ENCODE measurements at places on chromosomes 5 and 9.

GRCh38 chr9:121937240-121937639 lies 155.9 kb downstream of the TTLL11 start:
- DNase-seq: no peak

DNA sequence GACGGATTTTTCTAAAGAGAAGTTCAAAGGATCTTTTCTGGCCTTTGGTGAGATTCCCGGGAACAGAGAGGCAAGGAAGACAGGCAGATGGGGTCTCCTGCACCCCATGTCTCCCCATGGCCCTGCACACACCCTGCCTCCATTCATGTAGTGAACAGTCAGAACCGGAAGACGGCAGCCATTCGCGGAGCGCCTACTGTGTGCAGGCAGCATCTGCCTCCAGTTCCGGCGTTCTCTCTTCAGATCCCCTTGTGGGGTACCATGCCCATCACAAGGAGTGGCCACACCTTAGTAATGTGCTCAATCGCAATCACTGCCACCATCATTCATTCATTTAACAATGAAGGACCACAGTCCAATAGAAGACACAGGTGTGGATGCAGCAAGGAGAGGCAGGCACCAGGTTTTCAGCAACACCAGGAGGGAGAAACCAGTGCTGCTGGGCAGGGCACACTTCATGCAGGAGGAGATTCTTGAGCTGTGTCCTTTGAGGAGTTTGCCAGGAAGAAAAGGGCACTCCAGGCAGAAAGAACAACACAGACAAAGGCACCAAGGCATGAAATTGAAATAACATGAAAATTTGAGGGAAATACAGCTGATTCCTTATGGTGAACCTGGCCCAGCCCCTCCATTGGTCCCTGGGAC lies 171.5 kb upstream of the PHYKPL start:
- DNase-seq: no peak

DNA sequence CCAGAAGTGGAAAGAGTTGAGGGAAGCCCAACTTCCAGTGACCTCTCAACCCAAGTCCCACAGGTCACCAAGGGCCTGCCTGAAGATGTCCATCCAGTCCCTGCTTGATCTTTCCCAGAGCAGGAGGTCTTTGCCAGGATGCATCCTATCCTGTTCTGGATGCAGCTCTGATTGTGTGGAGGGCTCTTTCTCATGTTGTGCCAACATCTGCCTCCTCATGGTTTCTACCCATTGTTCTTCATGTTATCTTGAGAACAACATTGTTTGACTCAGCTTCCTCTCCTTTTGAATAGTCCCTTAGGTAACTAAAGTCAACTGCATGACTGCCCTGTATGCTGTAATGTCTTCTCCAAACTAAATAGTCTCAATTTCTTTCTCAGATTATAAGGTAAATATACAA lies 169.3 kb downstream of the CCDC192 start:
- no peak for DNase-seq

DNA sequence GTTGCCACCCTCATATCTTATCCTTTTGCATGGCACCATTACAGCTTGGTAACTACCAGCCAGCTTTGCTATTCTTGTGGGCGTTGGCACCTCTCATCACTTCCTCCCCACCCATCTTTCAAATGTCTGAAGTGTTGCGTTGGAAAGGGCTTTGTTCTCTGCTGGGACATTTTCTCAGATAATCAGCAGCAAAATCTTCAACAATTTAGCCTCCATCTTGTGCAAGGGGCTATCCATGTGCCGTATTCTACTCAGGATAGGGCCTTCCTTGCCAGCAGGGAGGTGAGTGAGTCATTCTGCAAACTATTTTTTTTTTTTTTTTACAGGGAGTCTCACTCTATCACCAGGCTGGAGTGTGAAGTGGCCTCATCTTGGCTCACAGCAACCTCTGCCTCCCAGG lies 62.1 kb upstream of the NUDT12 start:
- no peak for DNase-seq

DNA sequence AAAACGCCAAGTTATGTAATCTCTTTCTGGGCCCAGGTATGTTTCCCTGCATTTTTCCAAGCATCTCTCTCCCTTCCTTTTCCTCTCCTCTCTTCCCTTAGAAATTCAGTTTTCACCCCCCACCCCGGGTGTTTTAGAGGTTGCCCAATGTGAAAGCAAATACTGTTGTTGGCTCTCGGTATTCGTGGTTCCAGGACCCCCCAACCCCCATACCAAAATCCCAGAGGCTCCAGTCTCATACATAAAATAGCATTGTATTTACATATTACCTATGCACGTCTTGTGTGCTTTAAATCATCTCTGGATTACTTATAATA lies 48.8 kb downstream of the ACER2 start:
- no peak for DNase-seq
